Stimulated activated CD4-positive, alpha-beta T cell treated with anti-CD3 and anti-CD28 coated beads, Interleukin-12 subunit alpha, Interleukin-12 subunit beta, amount 100 ng/mL, for 48 hours (primary cell): ENCODE measurements at places on chromosomes 7 and 10.

DNA sequence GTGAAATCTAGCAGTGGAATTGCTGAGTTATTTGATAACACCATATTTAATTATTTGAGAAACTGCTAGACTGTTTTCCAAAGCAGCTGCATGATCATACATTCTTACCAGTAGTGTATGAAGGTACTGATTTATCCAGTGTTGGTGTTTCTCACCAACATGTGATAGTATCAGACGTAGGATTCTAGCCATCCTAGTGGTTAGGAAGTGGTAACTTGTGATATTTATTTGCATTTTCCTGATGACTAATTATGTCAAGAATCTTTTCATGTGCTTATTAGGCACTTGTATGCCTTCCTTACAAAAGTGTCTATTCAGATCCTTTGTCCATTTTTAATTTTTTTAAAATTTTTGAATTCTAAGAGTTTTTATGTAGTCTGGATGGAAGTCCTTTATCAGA, 54.2 kb upstream of the PLXDC2 start:
- no peak for DNase-seq

DNA sequence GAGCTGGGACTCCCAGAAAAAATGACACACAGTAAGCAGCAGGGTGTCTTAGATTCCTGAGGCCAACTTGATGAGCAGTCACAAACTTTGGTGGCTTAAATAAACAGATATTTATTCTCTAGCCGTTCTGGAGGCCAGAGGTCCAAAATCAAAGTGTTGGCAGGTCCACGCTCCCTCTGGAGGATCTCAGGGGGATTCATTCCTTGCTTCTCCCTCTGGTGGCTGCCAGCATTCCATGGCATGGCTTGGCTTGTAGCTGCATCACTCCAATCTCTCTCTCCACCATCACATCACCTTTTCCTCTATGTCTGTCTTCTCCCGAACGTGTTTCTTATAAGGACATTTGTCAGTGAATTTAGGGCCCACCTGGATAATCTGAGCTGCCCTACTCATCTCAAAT, 98.4 kb downstream of the OSBPL3 start:
- no peak for DNase-seq

- DNase-seq, result peak; percentile 44
Observed at GRCh38 chr10:34637418-34637911, 177.6 kb downstream of the PARD3 start.

DNA sequence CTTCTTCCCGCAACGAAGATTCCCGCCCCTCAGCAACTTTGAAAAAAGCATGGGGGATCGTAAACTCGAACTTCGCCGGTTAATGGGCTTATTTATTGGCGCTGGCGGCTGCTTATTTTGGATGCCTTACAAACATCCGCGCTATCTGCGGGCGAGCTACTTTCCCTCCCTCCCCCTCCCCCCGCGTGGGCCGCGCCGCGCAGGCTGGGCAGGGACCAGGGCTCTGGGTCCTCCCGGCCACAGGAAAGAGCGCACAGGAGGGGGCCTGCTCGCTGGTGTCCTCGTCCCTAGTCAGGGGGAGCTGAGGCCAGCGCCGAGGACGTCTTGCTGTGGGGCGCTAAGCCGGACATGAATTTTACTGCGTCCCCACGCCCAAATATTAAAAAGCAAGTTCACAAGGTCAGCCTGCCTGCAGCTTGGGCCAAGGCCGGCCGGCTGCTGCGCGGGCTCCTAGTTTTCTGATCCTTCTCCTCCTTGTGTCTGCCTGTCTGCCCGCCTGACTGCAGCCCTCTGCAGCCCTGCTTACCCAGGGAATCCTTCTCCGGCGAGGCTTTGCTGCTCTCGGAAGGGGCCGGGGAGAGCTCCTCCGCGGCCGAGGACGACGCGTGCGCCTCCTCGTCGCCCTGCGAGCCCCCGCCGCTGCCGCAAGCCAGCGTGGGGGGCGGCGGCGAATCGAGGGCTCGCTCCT, 1.2 kb downstream of the HOXA10 start:
- DNase-seq, result no peak

- no peak for DNase-seq
Observed at GRCh38 chr7:47413526-47414341, 168.2 kb downstream of the TNS3 start.

GRCh38 chr10:31210190-31210589, 108.8 kb upstream of the ZEB1 start:
- DNase-seq, result no peak

GRCh38 chr7:132776048-132776620, 199.9 kb upstream of the PLXNA4 start:
- no peak for DNase-seq

DNA sequence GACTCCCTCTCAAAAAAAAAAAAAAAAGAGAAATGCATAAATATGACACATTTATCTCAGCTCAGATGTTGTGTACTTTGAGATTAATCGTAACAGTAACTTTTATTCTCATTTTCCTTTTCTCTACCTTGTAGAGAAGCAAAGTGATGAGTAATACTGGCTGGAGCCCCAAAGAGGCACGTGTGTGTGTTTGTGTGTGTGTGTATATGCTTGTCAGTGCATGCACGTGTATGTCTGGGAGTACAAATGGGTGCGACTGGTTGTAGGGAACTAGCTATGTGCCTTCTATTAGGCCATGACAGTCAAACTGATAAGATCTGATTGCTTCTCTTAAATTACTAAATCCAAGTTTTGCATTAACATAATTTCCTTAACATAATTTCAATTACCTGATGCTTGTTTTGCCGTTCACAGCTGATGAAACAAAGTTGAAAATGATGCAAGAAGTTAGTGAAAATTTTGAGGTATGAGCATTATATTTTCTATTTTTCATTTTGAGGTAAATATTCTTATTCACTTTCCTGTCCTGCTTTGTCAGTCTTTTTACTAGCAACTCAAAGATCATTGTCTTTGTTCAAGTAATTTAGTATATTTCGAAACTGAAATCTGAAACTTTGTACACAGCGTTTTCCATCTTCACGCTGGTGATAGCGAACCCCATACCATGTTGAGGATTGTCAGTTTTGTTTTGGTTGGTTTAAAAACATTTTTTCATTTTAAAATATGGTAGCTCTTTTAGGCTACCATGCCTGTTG, 3.4 kb downstream of the TRRAP start:
- no peak for DNase-seq

GRCh38 chr7:94525923-94526322, 16.3 kb downstream of the CASD1 start:
- DNase-seq, result no peak

GRCh38 chr7:11192506-11192905, 218.8 kb downstream of the PHF14 start:
- no peak for DNase-seq

DNA sequence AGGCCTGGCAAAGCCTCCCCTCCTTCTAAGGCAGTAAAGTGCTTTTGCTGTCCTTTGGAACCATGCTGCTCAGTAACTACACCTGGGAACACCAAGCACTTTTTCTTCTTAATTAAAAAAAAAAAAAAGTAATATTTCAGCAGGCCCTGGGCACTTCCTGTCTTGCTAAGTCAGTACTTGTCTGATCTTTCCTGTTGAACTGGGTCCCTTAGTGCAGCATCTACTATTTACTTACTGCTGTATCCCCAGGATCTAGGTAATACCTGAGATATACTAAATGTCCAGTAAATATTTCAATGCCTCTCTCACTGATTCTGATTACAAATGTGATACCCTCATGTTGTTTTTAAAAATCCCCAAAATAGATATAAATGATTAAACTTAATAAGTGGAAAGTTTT, 77.4 kb downstream of the PPP1R3C start:
- DNase-seq, result no peak

DNA sequence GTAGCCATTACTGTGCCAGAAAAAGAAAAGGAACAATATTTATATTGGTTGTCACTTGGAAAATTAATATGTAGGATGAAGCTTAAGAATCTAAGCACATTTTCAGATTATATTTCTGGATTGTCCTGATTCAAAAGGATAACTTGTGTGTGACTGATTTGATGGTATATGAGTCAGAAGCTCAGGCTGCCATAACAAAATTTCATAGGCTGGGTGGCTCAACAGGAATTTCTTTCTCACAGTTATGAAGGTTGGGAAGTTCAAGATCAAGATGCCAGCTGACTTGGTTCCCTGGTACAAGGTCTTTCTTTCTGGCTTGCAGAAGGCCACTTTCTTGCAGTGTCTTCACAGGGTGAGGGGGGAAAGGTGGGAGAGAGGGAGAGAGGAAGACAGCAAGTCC, 108.5 kb downstream of the ST7 start:
- DNase-seq, result no peak

DNA sequence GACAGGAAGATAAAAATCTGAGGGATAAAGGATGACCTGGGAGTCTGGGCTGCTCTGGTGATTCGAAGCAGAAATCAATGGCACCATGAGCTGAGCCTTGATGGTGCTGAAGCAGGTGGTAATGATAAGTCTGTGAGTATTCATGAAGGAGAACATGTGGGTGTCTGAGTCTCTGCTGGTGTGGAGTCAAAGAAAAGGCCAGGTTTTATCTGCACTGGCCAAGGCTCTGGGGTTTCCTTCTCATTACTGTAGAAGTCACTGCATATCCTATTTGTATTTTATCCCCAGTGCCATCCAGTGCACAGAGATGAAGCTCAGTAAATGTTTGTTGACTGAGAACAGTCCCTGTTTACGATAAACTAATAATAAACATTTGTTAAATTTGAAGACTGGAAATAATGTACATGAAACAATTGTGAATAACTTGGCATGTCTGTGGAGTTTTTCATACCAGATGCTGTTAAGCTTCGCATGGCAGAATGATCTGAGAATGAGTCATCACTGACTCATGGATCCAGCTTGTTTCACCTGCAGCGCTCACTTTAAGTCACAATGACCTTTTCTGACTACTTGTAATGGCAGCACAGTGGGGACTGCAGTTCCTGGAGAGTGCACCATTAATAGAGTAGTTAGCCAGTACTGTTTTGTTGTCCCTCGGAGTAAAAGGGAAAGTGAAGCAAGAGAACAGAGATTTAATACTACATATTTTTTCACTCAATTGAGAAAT, 538.5 kb downstream of the HTR7 start:
- DNase-seq, result no peak

GRCh38 chr7:44541876-44542610, 913 bp upstream of the NPC1L1 start:
- no peak for DNase-seq

GRCh38 chr10:118557946-118558345, 37.5 kb downstream of the PRLHR start:
- DNase-seq, result no peak

- DNase-seq, result peak; percentile 36
Observed at GRCh38 chr10:123582084-123582989, 83.8 kb upstream of the GPR26 start.

GRCh38 chr7:44847509-44847919, 373 bp downstream of the H2AZ2 start:
- peak; percentile 74 for DNase-seq

DNA sequence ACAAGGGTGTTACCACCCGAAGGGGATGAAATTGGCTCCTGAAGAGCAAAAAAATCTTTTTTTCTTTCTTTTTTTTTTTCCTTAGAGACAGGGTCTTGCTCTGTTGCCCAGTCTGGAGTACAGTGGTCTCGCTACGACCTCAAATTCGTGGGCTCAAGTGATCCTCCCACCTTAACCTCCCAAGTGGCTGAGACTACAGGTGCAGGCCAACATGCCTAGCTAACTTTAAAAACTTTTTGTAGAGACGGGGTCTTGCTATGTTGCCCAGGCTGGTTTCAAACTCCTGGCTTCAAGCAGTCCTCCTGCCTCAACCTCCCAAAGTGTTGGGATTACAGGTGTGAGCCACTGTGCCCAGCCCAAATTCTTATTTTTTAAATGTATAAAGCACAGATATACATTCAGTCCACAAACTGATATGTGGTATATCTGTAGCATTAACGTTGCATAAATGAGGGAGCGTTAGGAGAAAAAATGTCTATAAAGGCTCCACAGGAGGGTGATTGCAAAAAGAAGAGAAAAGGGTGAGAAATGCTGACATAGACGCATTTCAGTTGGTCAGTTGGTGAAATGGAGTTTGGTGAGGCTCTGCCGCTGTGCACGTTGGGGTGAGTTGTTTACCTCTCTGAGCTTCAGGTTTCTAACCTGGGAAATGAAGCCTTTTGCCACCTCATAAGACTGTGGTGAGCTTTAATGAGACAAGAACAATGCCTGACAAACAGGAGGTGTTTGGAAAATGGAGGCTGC, 100.7 kb upstream of the PODXL start:
- no peak for DNase-seq

- no peak for DNase-seq
Observed at GRCh38 chr10:69655124-69655867, 25.2 kb downstream of the FAM241B start.
